ENCODE measurements at places on chromosomes 2 and 18.
A peak's percentile ranks its signal among the peaks of the same experiment; 100 is the strongest.

DNA sequence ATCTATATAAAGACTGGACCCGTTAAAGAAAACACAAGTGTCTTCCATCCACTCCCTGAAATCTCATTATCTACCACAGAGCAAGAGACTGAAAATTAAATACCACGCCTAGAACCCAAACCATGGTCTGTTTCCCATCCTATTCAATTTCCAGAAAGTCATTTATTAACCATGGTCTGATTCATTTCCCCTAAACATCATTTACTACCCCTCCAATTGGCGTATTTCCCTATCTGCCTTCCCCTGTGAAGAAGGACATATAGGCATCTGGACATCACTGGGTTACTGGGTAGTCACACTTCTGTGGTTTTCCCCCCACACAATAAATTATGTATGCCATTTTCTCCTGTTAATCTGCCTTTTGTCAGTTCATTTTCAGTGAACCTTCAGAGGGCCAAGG lies 30.8 kb downstream of the CCDC93 start:
- no peak for DNase-seq

GRCh38 chr2:30709516-30709915 lies 97.7 kb downstream of the CAPN13 start:
- DNase-seq: no peak

DNA sequence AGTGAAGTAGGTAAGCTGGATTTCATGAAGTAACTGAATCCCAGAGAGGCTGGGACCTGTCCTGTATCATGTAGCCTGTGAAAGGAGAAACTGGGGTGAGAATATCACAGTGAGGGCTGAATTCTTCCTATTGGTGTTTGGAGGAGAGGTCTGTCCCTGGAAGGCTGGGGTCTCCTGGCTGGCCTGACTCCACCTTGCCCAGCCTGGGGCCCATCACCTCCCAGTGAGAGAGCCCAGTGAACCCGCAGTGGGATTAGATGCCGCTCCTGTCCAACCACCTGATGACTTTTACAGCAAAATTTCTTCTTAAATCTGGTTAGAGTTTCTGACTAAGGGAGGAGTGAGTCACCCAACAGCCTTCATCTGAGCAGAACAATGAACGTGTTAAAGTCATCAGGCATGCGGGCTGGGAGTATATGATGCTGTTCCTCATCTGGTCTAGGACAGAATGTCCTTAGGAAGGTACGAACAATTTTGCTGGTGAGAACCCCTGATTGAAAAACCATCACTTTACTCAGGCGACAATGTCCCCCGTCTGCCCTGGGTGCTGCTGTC lies 152.9 kb downstream of the LPIN1 start:
- no peak for DNase-seq

GRCh38 chr2:190352668-190353536 lies 9.5 kb downstream of the INPP1 start:
- DNase-seq: no peak

DNA sequence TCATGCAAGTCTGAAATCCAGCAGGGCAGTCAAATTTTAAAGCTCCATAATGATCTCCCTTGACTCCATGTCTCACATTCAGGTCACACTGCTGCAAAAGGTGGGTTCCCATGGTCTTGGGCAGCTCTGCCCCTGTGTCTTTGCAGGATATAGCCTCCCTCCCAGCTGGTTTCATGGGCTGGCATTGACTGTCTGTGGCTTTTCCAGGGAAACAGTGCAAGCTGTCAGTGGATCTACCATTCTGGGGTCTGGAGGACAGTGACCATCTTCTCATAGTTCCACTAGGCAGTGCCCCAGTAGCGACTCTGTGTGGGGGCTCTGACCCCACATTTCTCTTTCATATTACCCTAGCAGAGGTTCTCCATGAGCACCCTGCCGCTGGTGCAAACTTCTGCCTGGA lies 220.6 kb upstream of the COPS8 start:
- no peak for DNase-seq

DNA sequence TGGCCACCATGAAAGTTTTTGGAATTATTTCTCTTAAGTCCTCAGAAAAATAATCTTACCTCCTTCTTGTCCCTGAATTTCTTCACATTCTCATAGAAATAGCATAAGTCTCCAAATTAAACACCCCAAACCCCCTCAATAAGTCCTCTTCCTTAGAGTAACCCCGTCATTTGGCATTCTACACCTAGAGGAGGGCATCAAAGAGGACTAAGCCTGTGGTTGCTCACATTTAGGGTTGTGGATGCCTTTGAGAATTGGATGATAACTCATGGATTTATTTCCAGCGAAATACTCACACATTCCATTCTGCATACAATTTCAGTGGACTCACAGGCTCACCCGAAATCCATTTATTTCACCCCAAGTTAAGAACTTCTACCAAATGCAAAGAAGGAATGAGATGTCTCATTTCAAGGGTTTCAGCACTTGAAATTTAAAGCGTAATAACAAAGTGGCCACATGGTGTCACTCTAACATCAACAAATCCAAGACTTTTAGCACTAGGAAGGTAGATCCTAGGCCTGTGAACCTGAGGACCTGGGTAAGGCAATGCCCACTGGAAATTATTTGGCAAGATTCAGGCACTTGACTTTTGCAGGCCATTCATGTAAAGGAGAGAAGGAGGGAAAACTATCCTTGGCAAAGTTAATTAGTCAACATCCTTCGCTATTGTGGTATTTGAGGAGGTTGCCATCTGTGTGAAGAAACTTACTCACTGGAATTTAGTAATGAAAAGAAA lies 24.6 kb downstream of the DYTN start:
- peak; percentile 0 for DNase-seq

DNA sequence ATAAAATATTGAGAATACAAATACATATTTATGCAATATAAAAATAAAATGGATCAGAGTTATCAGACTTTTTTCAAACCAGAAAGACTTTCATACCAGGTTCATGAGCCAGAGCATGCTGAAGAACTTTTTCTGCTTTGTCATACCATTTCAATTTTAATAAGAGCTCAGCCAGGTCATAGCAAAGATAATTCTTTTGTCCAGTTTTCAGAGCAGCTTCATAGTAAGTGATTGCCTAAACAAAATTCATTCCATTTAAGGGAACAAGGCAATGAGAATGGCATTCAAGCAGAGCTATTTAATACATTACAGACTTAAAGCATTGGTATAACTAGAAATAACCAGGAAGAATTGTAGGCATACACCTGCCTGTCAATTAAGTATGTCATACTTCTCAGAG lies 42.3 kb downstream of the TTC21B start:
- DNase-seq: no peak

DNA sequence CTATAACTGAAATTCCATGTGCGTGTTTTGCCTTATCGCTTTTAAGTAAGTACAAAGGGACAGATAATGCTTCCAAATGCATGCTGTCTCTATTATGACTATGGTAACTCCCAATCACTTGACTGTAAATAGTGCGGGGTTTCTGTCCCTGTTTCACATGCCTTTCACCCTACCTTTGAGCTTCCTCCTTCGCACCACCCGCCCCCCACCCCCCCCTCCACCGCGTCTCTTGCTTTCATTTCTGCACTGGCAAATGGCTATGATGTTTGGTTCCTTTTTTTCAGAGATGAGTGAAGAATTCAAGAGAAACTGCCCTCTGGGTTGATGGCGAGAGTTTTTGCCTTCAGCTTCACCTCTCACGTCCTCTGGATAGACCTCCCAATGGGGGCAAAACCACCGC lies 25.0 kb upstream of the SPP2 start:
- DNase-seq: no peak

DNA sequence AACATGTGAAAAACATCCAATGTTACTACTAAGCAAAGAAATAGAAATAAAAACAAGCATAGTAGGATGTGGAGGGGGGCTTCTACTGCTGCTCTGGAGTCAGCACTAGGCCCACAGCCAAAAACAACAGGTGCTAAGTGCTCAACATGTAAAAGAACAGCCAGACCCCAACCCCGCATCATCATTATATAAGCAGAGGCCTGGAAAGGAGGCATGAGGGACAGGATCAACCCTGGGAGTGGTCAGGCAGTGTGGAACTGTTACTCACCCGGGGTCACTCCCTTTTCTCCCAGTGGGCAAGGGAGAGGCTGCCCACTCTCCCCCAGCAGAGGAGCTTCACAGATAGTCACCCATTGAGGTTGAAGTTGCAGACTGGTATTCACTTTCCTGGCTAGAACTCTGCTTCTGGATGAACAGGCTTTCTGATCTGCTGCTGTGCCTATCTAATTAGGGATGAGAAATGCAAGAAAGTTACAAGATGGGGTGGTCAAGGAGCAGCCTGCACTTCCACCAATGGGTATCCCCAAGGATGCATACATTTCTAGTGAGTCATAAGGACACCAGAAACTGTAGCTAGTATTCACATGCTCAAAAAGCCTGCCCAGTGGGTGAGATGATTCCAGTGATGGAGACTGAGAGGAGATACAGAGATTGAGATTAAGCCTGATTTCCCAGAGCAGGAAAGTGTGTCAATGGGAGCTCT lies 480.1 kb upstream of the TCF4 start:
- DNase-seq: no peak

DNA sequence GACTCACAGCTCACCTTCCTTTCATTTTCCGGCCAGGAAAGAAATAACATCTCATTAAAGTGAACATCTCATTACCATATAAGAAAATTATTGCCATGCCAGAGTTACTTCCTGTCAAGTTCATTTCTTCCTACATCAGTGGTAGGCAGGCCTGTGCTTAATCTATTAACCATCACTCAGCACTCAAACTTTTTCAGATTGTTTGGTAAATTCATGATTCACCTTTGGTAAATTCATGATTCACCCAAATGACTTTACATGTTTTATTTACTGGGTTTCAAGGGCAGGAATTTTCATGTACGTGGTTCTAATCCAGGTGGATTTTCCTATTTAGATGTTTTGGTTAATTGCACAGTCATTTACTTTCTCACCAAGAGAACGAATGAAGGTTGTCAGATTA lies 116.5 kb downstream of the CSRNP3 start:
- DNase-seq: no peak

DNA sequence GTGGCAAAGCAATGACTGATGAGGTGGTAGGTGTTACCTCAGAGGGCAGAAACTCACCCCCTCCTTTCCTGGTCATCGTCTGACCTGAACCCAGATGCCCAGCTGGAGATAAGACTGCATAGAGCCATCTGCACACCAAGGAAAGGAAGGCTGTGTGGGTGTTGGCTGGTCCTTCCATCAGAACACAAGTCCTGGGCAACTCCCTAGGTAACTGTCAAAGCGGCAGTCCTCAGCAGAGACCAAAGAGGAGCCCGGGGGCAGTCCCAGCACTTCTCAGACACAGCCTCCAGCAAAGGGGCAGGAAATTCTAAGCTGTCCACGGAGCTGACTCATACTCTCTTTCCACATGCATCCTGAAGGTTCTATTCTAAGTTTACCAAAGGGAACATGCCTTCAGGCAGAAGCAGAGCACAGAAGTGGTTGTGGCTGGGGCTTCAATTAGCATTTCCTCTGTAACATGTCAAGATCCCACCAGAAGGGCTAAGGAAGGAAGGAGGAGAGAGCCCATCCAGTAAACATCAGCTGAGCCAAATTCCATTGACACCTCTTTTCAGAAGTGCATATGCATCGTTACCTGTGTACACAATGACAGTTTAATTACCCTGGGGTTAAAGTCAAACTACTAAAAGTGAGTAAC lies 54.7 kb downstream of the SPRED2 start:
- DNase-seq: no peak

GRCh38 chr2:3263487-3263886 lies 114.1 kb downstream of the EIPR1 start:
- DNase-seq: no peak

- DNase-seq: no peak
These were observed 184.3 kb downstream of the GULP1 start for GRCh38 chr2:188475945-188476344.

DNA sequence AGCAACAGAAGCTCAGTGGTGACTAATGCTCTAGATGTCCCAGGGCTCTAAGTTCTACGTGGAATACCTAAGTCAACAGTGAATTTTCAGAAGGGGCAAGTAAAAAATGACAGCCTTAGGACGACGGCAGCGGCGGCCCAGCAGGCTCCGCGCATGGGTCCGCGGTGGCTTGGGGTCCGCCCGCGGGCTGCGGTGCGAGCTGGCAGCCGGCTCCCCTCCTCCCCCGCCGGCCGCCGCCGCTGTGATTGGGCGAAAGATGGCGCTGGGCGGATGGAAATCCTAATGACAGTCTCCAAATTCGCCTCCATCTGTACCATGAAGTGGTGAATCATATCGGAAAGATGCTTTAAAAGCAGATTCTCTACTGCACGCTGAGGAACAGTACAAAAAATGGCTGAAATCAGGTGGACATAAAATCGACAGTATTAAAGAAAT lies 74.7 kb downstream of the HNRNPLL start:
- DNase-seq: no peak

DNA sequence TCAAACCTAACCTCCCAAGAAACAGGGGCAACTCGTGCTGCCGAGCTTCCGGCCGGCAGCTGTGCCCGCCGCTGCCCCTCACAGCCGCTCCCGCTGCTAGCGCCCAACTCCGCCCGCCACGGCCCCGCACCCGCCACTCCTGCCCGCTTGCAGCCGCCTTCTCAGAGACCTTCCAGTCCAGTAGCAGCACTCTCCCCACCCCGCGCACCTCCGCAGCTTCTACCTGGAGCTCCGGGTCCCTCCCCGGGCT lies 722 bp upstream of the C2orf15 start:
- no peak for DNase-seq

DNA sequence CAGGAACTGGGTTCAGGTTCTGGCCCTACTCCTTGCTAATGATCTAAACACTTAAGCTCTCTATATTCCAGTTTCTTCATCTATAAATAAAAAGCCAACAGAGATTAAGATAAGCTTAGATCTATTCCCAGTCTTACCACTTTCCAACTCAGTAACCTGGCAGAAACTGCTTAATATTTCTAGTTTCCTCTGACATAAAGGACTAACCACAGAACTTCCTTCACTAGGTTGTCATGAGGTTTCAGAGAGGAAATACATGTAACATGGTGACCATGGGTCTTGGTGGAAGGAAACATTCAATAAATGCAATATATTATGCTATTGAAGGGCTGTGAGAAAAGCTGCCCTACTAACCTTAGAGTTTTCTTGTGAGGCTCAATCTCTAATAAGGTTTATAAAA lies 114.4 kb upstream of the PDE1A start:
- DNase-seq: no peak

GRCh38 chr18:8601277-8602032 lies 7.8 kb upstream of the RAB12 start:
- no peak for DNase-seq

- DNase-seq: no peak
These were observed 13.5 kb downstream of the YWHAQ start for GRCh38 chr2:9617296-9617695.

GRCh38 chr2:30048636-30049175 lies 98.1 kb upstream of the YPEL5 start:
- no peak for DNase-seq

GRCh38 chr2:68901199-68901514 lies 30.0 kb upstream of the BMP10 start:
- DNase-seq: no peak

DNA sequence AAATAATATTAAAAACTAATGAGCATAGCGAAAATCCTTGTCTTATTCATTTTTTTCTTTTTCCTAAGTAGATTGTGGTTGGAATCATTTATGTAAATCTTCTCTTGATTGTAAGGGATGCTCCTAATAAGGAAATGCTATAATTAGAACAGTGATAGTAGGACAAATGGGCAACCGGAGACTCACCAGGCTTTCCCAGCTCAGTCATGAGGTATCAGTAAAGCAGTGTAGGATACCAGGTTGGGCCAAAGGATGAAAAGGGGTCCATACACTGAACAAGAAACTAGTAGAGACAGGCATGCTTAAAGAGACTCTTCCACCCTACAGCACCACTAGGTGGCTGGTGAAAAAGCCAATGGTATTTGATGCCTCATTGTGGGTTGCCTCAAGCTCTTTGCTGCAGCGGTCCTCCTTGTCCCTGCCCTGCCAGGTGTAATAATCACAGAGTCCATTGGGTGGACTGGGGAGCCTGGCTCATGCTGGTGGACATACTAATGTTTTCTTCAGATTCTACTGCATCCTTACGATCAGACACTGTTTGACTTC lies 71.4 kb upstream of the FAM98A start:
- no peak for DNase-seq
